Stimulated activated CD8-positive, alpha-beta memory T cell treated with anti-CD3 and anti-CD28 coated beads, Interleukin-12 subunit alpha, Interleukin-12 subunit beta, amount 100 ng/mL, for 1 hour (primary cell): ENCODE measurements at places on chromosomes 13 and 19.
A peak's percentile ranks its signal among the peaks of the same experiment; 100 is the strongest.

- no peak for DNase-seq
These were observed 5.9 kb upstream of the ZNF552 start for GRCh38 chr19:57820599-57820998.

- no peak for DNase-seq
These were observed 18.1 kb upstream of the EID2 start for GRCh38 chr19:39557811-39558623.

- no peak for DNase-seq
These were observed 30.8 kb upstream of the IGFL1 start for GRCh38 chr19:46198756-46199155.

DNA sequence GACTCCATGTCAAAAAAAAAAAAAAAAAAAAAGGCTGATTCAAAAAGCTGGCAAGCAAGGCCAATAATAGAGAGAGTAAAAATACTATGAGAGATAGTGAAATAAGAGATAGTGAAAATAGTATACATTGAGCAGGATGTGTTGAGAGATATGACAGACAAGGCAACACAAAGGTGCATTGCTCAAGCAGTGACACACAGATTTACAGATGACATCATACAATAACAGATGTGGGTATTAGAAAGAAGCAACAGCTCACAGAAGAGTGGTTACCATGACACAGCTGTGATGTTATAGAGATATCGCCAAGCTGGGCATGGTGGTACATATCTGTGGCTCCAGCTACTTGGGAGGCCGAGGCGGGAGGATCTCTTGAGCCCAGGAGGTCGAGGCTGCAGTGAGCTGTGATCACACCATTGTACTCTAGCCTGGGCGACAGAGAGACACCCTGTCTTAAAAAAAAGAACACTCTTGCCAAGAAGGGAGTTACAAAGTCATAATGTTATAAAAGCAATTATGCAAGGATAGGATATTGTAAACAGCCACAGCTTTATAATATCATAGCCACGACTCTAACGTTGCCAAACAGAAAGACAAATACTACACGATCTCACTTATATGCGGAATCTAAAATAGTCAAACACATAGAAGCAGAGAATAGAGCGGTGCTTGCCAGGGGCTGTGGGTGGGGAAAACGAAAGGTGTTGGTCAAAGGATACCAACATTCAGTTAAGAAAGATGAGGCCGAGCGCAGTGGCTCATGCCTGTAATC lies 10.3 kb downstream of the TNFSF9 start:
- DNase-seq, result no peak

DNA sequence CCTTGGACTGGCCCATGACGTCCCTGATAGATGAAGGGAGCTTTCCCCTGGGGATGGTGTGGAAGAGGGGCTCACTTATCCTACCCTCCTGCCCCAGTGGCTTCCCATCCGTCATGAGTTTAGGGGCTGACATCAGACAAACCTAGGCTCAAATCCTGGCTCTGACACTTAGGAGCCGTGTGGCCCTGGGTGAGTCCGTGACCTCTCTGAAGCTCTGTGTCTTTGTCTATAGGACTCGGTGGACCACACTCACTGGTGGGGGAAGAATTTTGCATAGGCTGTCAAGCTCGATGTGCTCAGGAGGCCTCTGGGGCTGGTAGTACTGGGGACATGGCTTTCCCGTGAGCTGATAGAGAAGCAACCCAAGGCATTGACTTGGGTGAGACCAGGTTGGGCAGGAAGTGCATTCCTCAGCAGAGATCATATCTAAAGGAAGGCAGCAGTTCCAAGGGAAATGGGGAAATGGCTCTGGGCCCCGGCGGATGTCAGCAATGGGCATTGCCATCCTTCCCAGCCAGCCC lies 17.4 kb upstream of the AP1M2 start:
- no peak for DNase-seq

GRCh38 chr13:98581971-98582702 lies 5.2 kb upstream of the STK24 start:
- no peak for DNase-seq

DNA sequence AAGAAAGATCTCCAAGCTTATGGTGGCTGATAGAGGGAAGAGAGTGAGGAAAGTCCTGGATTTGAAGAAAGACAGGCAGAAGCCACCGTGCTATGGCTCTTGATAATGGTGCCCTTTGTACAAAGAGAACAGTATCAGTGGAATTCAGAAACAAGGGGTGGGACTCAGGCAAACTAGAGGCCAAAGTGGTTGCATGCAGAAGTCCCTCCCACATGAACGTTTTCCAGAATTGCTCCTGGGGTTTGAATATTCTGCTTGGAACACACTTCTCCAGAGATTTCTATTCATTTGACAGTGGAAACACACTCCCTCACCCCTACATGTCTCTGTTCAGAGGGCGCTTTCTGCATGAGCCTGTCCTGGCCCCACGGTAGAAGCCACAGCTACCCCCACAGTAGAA lies 10.1 kb upstream of the MBNL2 start:
- DNase-seq, result no peak

GRCh38 chr13:32254416-32254815 lies 60.7 kb downstream of the ZAR1L start:
- no peak for DNase-seq

DNA sequence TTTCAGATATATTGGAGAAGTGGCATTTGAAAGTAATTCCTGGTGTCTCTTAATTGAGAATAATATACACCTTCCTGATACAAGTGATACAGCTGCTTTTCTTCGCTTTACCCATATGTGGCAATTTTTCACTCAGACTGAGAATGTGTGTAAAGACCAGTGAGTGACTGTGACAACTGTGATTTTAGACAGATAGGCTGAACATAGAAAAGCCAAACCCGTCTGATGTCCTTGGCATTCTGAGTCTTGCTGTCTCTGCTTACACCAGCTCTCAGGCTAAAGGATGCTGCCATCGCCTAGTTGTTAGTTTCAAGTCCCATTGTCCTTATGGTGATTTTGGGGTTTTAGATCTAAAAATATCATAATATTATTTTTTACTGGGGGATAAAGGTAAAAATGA lies 492.6 kb downstream of the RFC3 start:
- DNase-seq, result no peak

DNA sequence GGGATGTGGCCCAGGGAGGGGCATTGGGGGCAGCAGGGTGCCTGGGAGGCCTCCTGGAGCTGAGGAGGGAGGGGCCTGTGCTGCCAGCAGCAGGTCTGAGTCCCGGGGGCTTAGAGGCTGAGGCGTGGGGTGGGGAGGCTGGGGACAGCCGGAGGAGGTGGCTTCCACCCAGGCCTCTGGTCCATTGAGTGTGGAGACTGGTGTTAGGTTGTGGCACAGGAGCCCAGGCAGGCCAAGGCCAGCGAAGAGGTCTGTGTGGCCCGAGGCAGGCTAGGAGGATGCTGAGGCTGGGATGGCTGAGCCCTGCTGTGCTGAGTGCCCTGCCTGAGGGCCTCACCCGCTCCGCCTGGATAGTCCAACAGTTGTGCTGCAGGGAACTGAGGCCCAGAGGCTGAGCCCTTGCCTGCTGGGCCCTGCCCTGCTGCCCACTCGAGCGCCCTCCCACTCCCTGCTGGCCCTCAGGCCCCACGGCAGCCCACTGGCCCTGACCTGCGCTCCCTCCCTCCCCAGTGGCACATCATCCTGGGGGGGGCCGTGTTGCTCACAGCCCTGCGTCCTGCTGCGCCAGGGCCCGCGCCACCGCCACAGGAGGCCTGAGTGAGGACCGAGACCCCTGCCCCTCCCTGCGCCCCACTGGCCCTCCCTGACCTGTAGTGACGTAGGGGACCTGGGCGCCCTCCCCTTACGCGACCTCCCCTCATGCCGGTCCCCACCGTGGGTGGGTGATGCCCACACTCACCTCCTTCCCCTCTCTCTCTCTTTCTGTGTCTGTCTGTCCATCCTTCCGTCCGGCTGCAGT lies 4.9 kb upstream of the GARIN5A start:
- no peak for DNase-seq

GRCh38 chr13:48849515-48849914 lies 126.2 kb upstream of the FNDC3A start:
- DNase-seq, result no peak

DNA sequence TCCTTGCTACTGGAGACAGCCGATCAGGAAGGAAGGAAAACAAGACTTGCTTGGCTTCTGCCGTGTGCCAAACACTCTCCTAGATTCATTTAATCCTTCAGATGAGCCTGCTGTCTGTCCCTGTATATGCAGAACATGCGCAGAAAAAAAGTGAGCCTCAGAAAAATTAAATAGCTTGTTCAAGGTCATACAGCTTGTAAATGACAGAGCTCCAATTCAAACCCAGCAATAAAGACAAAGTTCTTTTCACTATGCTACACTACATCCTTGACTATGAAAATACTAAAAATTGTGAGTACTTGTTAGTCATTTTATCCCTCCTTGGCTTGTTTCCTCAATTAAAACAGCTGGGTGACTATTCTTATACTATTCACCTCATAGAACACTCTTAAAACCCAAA lies 121.4 kb downstream of the KCNRG start:
- DNase-seq, result no peak

GRCh38 chr13:81388400-81388799 lies 1047.5 kb upstream of the SPRY2 start:
- no peak for DNase-seq

DNA sequence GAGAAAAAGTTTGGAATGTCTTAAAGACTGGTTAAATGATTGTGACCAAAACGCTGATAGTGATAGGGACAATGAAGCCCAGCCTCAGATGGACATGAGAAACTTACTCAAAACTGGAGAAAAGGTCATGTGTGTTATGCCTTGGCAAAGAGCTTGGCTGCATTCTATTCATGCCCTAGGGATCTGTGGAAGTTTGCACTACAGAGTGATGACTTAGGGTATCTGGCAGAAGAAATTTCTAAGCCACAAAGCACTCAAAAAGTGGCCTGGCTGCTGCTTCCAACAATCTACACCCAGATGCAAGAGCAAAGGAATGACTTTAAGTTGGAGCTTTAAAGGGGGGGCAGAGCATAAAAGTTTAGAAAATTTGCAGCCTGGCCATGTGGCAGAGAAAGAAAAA lies 521.3 kb downstream of the UQCRFS1 start:
- DNase-seq, result no peak

- no peak for DNase-seq
These were observed 87.0 kb upstream of the SOX21 start for GRCh38 chr13:94799299-94799698.

DNA sequence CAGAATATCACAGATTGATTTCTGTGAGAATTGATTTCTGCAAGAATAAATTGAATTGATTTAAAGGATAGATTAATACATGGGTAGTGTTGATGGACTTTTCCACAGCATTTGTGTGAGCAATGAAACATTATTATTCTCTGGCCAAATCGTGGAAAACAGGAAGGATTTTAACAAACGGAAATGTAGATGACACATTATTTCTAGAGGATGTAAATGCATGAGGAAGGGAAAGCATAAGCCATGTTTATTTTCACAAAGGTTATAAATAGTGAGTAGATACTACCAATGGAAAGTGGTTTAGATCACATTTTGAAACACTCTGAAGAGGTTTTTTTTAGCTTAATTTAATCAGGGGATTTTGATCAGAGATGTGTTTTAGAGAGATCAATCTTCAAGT lies 1534.6 kb upstream of the MIR17HG start:
- no peak for DNase-seq

GRCh38 chr19:10797078-10797477 lies 38.9 kb downstream of the TMED1 start:
- peak; percentile 41 for DNase-seq

- no peak for DNase-seq
These were observed 229.4 kb downstream of the NDFIP2 start for GRCh38 chr13:79710376-79710775.

GRCh38 chr19:49357186-49357585 lies 5.0 kb downstream of the TEAD2 start:
- no peak for DNase-seq

GRCh38 chr19:40493778-40494177 lies 27.0 kb downstream of the SPTBN4 start:
- DNase-seq, result no peak

- no peak for DNase-seq
These were observed 15.8 kb downstream of the FREM2 start for GRCh38 chr13:38702669-38703068.

DNA sequence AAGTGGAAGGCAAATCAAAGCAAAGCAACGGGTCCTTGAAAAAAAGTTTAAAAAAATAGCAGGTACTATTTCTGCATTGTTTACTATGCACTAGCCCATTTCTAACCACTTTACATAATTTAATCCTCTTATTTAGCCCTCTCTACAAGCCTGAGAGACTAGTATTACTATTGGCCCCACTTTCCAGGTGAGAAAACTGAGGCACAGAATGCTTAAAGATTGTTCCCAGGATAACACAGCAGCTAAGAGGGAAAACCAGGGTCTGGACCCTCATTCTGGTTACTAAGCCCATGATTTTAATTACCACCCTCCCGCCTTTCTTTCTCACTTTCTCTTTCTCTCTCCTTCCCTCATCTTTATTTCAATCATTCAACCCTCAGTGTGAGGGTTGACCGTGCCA lies 5.7 kb downstream of the ZSWIM9 start:
- DNase-seq, result no peak

GRCh38 chr13:21130116-21130515 lies 46.2 kb downstream of the SKA3 start:
- no peak for DNase-seq

GRCh38 chr13:30668312-30668711 lies 50.6 kb downstream of the USPL1 start:
- no peak for DNase-seq

DNA sequence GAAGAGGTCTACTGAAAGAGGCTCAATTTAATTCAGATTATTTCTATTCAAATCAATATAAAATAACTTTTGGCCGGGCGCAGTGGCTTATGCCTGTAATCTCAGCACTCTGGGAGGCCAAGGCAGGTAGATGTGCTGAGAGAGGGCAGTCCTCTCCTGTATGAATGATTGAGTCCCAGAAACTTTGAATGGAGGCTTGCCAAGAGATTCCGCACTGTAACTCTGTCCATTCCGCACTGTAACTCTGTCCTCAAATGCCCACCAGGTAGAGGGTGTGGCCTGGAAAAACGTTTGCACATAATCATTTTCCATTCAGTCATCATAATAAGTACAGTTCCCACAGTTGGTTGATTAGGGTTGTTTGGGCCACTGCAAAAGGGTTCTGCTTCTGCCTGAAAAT lies 274.7 kb upstream of the SOX21 start:
- DNase-seq, result no peak

DNA sequence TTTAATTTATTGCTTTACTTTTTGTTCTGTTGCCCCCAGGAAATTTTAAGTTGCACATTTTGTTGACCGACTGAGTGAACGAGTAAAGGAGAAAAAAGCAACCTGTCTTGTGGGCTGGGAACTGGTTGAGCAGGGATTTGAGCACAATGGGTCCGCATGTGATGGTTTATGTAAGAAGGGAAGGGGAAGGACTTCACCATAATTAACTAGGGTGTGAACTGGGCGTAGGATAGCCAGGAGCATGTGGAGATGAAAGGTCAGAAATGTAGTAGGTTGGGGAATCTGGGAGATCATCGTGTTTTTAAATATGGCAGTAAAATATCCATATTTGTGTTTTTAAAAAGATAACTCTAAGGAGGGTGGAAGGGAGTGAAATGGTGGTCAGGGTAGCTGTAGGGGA lies 99.9 kb downstream of the GPC5 start:
- DNase-seq, result no peak

DNA sequence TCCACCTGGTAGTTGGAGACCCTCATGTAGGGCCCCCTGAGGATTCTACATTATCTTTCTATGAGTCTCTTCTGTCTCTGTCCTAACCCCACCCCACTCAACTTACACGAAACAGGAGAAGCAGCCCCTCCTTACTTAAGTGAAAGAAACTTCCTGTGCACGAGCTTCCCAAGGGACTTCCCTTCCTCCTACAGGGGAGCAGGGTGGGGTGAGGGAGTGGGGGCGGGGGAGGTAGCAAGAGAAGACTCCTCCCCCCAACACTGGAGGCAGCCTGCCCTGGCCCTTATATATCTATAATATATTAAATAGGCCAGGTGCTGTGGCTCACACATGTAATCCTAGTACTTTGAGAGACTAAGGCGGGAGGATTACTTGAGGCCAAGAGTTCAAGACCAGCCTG lies 5.5 kb upstream of the PDE4C start:
- DNase-seq, result no peak
